Stimulated activated CD8-positive, alpha-beta memory T cell treated with anti-CD3 and anti-CD28 coated beads, Interleukin-15, amount 100 ng/mL, for 4 hours (primary cell): ENCODE measurements at places on chromosomes 12 and 14.

DNA sequence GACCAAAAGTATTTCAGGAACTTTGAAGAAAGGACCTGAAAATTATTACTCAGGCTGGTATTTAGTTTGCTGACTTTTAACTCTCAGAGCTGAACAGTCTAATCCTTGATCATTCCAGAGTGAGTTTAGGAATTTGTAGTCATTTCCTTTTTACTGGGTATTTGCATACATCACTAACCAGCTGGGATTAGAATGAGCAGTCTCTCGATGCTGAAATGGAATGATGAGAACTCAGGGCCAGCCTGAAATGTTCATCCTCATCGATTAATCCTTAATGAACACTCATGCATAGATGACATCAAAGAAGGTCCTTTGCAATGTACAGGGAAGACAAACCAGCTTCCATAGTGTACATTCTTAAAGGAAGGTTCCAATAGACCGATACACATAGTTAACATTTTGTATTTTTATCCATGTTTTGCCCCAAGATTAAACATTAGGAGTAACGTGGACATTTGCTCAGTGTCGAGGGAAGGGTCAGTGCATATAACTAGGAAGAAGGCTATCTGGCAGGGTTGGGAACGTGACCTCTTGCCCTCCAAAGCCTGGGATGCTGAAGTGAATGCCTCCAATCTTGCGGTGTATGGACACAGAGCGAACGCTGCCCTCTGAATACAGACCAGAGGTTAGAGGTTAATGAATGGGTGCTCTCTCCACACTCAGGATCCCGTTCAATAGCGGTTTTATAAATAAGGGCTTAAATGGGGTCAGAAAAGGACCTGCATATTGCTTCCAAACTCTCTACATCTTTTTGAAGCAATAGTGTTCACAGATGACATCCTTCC is 14.5 kb downstream of the FBXL14 start:
- no peak for DNase-seq

- no peak for DNase-seq
Observed at GRCh38 chr14:77086017-77086727, 11.9 kb upstream of the CIPC start.

GRCh38 chr12:13282861-13283260 is 86.3 kb downstream of the EMP1 start:
- DNase-seq = no peak

- DNase-seq = no peak
Observed at GRCh38 chr14:95727056-95727700, 13.3 kb upstream of the TCL1A start.

GRCh38 chr14:39467889-39468524 is 35.8 kb upstream of the FBXO33 start:
- no peak for DNase-seq

- no peak for DNase-seq
Observed at GRCh38 chr12:9960590-9960989, 10.6 kb upstream of the CLEC12A start.

- no peak for DNase-seq
Observed at GRCh38 chr12:49505672-49506071, 33.2 kb upstream of the KCNH3 start.
